ENCODE measurements at places on chromosomes 1 and 21.
A peak's percentile ranks its signal among the peaks of the same experiment; 100 is the strongest.

DNA sequence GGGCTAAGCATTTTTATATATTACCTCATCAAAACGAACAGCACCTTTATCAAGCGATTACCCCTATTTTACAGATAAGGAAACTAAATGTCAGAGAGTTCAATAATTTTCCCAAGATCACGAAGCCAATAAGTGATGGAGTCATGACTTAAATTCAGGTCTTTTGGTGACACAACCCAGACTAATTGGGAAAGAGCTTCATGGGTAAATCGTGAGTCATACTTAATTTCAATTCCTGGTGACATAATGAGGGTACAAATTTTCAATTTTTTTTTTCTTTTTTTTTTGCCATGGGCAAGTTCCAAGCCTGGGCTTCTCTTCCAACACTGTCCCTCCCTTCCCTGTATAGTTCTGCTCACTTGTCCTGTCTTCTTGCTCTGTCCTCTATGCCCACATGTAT is 30.1 kb upstream of the IL10 start:
- no peak for DNase-seq

GRCh38 chr1:42263019-42263418 is 72.0 kb downstream of the FOXJ3 start:
- DNase-seq = no peak

DNA sequence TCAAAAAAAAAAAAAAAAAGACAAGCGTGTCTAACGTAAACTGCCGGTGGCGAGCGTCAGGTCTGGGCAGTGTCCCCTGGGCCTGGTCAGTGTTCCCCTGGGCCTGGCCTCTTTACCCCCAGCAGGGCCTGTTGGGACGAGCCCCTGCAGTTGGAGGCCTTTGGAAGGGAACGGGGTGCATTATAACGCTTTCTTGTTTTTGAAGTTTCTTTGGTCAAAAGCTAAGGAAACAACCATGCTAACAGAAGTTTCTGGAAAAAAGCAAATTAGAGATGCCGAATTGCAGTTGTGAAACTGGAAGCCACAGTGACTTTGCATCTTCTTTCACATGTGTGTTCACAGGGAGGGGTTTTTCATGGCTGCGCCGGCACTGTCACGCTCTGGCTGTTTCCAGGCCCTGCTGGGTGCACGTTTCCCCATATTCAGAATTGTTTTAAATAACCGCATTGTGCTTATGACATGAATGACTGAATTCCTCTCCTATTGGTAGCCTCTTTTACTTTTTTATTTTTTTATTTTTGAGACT is 16.0 kb downstream of the RRP1 start:
- DNase-seq = no peak

- DNase-seq = peak; percentile 84
Observed at GRCh38 chr1:67945733-67946374, 104.6 kb downstream of the DIRAS3 start.

DNA sequence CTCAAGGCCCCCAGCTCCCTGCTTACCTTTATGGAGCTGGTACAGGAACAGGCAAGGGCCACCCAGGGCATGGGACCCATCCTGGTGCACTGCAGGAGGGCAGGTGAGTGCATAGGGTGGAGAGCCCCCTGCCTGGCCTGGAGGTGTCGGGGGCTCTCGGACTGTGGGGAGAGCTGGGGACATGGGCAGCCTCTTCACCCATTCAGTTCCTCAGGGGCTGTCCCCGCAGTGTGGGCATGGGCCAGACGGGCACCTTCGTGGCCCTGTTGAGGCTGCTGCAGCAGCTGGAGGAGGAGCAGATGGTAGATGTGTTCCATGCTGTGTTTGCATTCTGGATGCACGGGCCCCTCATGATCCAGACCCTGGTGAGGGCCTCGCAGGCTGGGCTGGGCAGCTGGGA is 7.3 kb upstream of the LGR6 start:
- no peak for DNase-seq

GRCh38 chr1:938711-939489 is 15.2 kb downstream of the SAMD11 start:
- no peak for DNase-seq

DNA sequence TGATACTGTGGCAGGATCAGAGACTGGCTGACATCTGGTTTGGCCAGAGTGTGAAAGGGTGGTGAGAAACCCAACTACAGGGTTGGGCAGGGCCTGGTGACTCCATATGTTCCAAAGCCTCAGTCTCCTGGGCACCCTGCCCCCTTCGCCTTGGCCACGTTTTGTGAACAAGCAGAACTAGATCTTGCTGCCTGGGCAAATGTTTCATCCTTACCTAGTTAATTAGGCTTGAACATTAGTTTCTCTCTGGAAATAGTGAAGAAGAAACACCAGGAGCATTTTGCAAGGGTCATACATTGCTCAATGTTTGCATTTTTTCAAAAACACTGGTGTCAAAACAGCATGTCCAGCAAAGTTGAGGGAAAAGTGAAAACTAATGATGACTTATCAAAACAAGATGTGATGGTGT is 60.5 kb downstream of the MAP3K7CL start:
- DNase-seq = no peak

- no peak for DNase-seq
Observed at GRCh38 chr1:166039436-166040201, 127.2 kb downstream of the FAM78B start.

GRCh38 chr1:243642936-243643335 is 207.1 kb downstream of the AKT3 start:
- DNase-seq = no peak

- DNase-seq = no peak
Observed at GRCh38 chr1:45635211-45635610, 11.4 kb upstream of the CCDC17 start.

- DNase-seq = no peak
Observed at GRCh38 chr1:52346653-52347052, 19.4 kb downstream of the CC2D1B start.

DNA sequence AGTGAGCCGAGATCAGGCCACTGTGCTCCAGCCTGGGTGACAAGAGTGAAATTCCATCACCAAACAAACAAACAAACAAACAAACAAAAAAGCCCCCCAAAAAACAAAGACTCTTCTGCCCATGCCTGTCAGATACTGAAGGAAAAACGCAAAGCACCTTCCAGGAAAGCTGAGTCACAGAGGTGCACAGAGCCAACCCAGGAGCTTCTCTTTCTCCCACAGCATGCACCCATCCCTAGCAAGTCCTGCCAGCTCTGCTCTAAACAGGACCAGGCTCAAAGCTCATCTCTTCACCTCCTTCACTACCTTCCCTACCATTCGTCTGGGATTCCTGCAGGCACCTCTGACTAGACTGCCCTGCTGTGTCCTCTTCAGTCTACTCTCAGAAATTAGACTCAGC is 46.5 kb downstream of the ETS2 start:
- no peak for DNase-seq

- DNase-seq = no peak
Observed at GRCh38 chr1:225914947-225915346, 9.1 kb downstream of the PYCR2 start.

- no peak for DNase-seq
Observed at GRCh38 chr1:7520496-7520895, 250.6 kb upstream of the VAMP3 start.

- DNase-seq = no peak
Observed at GRCh38 chr21:35189077-35189863, 140.2 kb upstream of the RUNX1 start.

DNA sequence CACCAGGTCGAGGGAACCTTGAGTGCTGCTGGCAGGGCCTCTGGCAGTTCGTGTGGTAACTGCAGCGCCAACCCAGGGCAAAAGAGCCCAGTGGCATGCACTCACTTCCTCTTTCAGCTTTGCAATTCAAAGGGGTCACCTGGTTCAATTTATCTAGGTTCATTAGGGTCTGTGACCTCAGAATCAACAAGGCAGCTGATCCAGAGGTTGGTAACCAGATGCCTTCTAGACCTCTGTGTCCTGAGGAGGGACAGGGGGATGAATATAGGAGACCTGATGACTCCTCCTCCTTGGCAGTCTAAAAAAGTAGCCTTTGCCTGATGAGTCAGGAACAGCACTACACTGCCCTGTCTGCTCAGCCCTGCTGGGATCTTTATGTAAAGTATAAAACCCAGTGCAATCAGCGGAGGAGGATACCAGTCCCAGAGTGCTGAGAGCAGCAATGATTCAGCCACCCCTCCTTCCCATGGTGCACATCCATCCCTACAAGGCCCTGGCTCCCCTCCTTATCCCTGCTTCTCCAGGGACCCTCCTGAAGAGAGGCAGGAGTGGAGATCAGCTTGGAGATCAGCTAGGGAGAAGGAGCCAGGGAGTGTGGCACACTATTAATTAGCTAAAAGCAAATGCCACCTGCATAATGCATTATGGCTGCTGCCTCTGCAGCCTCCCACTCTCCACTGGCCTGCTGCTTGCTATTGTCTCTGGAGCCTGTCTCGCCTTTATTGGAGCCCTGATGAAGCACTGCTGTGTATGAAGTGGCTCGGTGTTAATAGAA is 11.2 kb upstream of the FMOD start:
- DNase-seq = no peak

DNA sequence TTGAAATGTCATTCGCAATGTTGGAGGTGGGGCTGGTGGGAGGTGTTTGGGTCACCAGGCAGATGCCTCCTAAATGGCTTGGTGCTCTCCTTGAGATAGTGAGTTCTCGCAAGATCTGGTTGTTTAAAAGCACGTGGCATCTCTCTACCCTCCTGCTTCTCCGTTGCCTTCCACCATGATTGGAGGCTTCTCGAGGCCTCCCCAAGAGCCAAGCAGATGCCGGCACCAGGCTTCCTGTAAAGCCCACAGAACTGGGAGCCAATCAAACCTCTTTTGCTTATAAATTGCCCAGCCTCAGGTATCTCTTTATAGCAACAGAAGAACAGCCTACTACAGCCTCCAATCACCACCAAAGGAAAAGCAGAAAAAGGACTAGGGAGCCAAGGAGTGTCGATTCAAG is 80.5 kb downstream of the PDE9A start:
- DNase-seq = no peak

DNA sequence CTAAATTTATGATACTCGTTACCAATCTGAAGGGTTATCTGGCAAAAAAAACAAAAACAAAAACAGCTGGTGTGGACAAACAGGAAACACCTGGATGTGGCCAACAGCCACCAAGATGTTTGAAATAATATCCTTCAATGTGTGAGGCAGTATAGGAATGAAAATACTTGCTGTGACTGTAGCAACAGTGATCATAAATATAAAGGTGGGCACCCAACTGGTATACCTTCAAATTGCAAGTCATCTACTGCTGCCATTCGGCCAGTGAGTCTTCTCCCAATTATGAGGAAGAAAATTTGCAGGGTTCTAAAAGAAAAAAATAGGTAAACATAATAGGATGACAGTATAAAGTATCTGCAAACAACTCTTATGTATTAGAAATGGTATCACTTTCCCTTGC is 916 bp downstream of the YIPF1 start:
- no peak for DNase-seq

DNA sequence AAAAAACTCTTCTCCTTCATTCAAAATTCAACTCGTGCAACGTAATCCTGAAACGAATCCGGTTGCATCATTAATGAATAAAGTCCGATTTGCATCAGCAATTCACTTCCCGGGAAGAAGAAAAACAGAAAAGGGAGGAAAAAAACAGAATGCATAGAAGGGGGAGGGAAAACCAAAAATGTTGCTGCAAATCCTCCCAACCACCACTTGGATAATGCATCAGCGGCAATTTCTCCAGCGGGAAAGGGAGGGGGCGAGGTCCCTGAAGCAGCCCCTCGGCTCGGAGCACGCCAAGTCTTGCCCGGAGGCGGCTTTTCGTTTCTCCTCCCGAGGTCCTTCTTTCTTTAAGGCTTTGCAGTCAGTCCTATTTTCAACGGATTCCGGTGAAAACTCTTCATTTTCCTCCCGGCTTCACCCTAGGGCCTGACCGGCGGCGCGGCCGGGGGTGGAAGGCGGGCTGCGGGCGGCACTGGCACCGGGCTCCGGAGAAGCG is 723 bp downstream of the CDC42BPA start:
- DNase-seq = peak; percentile 36

GRCh38 chr1:201753492-201753891 is 75.5 kb upstream of the IPO9 start:
- no peak for DNase-seq

- no peak for DNase-seq
Observed at GRCh38 chr1:191729742-191730141, 428.5 kb upstream of the RGS18 start.

- DNase-seq = no peak
Observed at GRCh38 chr1:199007423-199007822, 368.6 kb downstream of the PTPRC start.

- DNase-seq = no peak
Observed at GRCh38 chr21:45334591-45335081, 46.9 kb upstream of the POFUT2 start.

DNA sequence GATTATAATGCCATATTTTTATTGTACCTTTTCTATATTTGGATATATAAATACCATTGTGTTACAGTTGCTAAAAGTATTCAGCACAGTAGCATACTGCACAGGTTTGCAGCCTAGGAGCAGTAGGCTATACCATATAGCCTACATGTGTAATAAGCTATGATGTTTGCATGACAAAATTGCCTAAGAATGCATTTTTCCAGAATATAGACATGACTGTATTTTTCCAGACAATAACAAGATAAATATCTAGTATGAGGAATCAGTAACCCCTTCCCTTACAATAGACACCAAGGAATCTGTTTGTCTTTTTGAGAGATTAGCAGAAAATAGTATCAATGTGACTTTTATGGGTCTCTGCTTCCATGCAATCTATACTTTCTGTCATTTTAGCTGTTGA is 228.6 kb downstream of the GRIK1 start:
- no peak for DNase-seq

GRCh38 chr21:26840912-26841311 is 4.3 kb downstream of the ADAMTS1 start:
- no peak for DNase-seq

- DNase-seq = no peak
Observed at GRCh38 chr1:168926236-168926635, 180.3 kb upstream of the ATP1B1 start.

DNA sequence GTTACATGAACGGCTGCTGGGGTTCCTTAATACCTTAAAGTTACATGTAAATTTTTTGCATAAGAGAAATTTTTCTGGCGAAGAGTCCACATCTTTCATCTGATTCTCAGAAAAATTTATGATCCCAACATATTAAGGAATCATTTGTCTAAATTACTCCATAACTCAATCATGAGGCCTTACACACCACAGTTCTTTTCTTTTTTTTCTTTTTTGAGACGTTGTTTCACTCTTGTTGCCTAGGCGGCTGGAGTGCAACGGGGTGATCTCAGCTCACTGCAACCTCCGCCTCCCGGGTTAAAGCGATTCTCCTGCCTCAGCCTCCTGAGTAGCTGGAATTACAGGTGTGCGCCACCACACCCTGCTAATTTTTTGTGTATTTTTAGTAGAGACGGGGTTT is 2.1 kb upstream of the S100A11 start:
- no peak for DNase-seq
